ENCODE measurements at places on chromosomes 6 and 20.

DNA sequence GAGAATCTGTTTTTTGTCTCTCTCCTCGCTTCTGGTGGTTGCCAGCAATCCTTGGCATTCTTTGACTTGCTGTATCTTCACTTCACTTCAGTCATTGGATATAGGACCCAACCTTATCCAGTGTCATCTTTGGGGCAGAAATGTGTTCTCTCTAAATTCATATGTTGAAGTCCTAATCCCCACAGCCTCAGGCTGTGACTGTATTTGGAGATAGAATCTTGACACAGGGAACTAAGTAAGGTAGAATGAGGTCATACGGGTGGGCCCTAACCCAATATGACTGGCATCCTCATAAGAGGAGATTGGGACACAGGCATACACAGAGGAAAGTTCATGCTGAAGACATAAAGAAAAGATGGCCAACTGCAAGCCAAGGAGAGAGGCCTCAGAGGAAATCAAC, 51.9 kb upstream of the TPD52L1 start:
- DNase-seq = no peak

DNA sequence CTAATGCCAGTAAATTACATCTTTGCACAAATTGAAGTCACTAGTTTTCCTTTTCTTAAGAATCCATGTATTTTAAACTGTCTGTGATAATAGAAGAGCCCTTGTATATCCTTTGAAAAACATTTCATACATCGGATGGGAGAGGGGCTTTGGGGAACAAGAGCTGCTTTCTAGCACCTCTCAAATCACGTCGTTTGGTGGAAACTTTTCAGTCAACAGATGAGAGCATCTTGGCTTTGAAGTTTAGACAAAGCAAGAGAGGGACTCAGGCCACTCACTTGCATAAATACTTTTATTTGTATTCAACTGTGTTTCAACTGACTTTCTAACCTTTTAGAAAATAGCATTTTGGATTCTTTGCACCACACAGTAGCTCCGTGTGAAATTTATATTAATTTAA, 502.3 kb upstream of the IMPG1 start:
- no peak for DNase-seq

GRCh38 chr6:2448826-2449571, 203.6 kb upstream of the GMDS start:
- DNase-seq = peak; percentile 89

- no peak for DNase-seq
These were observed 395.9 kb downstream of the SAMD5 start for GRCh38 chr6:147904416-147904815.

DNA sequence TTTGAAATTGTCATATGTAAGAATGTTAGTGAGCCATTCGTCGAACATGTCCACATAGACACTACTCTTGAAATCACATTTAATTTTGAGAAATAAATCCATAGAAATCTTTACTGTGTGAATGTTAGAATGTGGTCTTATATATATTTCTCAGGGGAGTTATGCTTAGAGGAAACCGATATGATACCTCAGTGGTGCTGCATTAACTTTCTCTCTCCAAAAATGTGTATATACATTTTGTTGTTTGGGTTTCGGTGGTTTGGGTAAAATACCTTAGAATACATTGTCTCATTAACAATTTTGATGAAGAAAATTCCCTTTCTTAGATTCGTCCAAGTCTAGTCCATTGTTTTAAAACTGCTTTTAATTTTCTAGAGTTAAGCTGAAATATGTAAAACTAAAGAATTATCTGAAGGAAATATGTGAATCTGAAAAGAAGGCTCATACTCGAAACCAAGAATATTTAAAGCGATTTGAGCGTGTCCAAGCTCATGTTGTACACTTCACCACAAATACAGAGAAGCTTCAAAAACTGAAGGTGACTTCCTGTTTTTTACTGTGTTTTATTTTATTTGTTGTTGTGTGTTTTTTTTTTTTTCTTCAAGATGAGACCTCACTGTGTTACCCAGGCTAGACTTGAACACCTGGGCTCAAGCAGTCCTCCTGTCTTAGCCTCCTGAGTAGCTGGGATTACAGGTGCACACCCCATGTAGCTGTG, 10.3 kb downstream of the KIZ start:
- DNase-seq = no peak

DNA sequence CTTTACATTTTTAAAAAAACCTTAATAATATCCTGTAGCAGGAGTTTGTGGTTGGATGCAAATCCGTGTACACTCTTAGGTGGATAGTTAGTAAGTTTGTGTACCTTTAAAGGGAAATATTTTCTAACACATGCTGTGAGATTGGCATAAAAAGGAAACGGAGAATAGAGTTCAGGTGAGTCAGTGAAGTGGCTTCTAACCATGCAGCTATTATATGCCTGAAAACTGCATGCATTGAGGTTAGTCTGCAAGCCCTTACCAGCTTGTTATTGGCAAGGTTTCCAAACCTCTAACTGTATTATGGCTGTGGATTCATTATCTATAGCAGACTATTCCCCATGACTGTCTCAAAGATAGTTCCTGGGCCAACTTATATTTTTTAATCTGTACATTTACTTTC, 420.6 kb upstream of the MMS22L start:
- DNase-seq = no peak

DNA sequence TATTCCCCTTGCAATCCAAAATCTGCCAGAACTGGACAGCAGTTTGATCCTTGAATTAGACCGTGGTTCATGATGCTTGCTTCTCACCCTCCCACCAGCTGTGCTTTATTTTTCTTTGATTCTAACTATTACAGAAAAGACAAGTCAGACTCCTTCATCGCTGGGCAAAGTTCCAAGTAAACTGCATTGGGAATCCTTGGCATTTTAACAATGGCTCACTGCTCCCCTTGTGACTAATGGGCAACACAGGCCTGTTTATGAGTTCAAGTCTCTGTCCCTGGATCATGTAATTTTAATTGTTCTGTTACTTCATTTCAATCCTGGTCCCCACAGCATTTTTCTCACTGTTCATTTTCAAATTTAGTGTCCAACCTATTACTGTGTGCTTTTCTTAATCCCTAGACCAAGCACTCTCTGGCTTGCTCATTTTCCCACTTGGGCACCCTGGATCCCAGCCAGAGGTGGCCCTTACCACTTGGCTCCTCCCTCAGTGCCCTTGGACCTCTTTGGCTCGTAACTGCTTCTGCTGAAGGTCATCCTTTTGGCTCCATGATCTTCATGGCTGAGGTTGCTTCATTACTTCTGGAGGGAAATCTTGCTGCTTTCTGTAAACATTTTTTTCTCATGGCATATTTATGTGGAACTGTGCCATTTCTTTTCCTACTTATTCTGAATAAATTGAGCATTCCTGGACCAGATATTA, 32.8 kb downstream of the PSMB9 start:
- DNase-seq = peak; percentile 90

GRCh38 chr6:106666282-106667021, 37.1 kb downstream of the QRSL1 start:
- no peak for DNase-seq

- no peak for DNase-seq
These were observed 7.9 kb downstream of the ADGRB3 start for GRCh38 chr6:68642977-68643376.

GRCh38 chr20:32521780-32522525, 63.2 kb downstream of the NOL4L start:
- peak; percentile 42 for DNase-seq

DNA sequence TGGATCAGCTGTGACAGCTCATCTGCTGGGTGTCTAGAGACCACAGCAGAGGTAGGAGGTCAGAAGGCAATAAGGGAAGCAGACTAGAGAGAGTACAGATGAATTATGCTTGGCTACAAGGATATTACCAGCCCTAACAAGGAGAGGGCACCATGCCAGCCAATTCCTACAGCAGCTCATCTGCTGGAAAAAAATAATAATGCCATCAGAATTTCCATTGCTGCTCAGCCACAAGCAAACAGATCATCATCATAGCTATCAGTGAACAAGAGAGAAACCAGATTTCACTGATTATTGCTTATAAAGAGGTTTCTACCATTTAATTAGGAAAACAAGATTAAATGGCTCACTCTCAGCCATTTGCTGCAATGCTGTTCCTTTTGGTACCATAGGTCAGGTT, 66.5 kb downstream of the PSMG4 start:
- peak; percentile 72 for DNase-seq

- no peak for DNase-seq
These were observed 795 bp downstream of the MMP24OS start for GRCh38 chr20:35277127-35277526.

DNA sequence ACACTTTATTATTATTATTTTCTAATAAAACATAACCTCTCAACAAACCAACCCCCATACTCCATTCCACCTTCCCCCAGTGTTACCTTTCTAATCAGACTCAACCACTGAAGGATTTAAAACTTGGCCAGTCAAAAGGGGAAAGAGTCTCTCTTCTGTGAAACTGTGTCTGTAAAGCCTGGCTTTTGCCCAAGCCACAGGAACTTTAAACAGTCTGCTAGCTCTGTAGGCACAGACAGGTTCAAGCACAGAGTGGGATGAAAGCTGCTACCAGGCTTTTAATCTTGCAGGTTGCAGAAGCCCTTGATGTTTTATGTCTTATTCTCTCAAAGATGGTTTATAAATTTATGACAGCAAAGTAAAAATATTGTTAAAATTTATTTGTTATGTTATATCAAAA, 585.7 kb downstream of the TENT5A start:
- DNase-seq = peak; percentile 29

DNA sequence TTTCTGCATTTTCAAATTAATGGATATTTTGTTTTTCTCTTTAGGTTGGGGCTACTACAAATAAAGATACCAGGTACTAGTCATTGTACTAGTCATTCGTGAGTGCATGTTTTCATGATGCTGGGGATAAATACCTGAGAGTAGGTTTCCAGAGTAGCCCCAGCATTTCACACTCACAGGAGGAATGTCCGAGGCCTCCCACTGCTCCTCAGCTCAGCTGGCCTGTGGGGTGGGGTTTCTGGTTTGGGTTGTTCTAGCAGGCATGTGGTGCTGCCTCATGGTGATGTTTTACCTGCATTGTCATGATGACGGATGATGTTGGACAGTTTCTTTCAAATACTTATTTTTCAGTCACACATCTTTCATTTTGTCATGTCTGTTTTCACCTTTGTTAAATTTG, 144.5 kb downstream of the SMOC2 start:
- DNase-seq = no peak

DNA sequence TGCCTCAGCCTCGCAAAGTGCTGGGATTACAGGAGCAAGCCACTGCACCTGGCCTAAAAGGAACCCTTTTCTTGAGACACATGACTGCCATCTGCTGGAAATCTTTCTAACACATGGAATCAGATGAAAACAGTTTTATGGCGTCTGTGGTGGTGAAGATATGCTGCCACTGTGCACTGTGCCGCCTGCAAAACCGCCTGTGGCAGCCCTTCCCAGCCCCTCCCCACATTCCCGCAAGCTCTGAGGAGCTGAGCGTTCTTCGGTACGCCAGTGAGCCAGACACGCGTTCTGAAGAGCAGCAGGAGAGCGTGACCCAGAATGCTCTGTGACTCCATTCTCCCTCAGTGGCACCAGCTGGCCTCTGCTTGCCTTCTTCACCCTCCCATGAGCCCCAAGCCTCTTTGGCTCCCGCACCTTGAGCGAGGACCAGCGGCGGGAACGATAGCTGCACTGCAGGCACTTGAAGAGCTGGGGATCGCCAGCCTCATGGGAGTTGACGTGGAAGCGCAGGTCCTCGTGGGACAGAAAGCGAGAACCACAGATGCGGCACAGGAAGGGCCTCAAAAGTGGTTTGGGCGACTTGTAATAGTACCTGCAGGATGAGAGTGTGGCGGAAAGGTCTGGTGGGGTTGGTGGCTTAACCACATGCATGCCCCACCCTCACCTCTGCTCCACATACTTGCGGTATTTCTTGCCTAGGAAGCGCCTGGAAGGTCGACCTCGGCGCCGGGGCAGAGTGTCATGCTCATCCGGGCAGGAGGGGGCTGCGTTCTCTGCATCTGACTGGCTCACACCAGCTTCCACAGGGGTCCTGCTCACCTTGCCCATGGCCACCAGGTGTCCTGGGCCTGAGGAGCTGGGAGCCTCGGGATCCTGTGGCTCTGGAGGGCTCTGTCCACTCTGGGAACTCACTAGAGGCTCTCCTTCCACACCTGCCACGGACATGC, 8.7 kb downstream of the ZNF335 start:
- DNase-seq = peak; percentile 59

DNA sequence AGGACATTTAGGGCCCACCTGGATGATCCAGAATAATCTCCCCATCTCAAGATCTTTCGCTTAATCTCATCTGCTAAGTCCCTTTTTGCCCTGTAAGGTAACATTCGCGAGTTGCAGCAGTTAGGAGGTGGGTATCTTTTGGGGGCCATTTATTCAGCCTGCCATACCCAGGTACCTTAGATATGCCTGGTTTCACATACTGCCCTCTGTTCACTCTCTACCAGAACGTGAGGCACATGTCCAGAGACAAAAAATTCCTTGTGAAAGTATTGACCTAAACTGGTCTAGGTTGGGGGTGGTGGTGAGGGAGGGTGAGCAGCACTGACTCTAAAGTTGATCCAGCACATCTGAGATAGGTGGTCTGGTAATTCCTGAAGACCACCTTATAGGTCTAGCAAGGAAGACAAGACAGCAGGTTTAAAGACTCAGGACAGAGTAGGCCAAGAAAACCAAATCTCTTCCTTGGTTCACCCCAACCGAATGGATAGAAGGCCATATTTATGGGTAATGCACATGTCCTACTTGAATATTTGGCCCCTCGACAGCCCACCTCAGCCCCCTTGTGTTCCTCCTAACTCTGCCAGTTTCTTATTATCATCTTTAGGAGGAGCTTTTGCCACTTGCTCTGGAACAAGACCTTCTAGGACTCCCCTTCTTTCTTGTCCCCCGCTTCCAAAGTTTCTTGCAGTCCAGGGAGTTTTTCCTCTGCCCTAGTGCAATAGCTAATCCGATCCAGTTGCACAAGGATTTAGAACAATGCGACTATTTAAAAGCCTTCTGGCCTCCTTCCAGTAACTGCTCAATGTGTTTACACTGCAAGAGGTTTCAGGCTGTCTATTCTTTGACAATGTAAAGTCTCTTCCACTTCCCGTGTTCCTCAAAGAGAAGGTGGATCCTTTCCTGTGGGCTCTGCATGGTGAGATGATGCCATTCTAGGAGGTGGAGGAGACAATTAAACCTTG, 213.0 kb upstream of the LAMP5 start:
- DNase-seq = peak; percentile 61

DNA sequence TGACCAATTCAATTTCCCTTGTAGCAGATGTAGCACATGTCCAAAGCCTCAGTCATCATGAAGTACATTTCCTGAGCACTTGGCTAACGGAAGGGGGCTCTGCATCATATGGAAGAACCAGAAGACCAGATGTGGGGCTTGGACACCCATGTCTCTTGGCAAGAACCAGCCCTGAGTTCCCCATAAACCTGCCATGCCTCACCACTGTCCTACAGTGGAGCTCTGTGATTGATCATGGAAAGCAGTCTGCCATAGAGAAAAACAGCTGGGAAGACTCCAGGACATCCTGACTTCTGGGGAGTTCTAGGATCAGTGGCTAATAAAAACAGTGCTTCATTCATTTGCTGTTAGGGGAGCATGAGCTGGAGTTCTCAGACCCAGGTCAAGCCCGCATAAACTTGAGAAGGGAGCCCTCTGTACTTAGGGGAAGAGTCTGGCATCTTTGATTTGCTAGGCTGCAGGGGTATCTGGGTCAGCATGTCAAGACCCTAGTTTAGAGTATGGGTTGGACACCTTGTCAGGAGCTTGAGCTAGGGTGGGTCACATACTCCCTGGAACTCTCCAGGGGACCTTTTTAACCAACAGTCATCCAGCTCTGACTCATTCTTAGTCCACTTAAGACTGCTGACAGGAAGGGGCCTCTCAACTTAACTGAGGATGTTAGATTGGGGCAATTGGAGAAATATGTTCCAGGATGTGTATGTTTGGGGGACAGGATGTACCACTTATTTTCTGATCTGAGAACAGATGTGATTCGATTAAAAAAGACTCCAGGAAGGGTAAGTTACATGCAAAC, 26.3 kb upstream of the TRAM2 start:
- DNase-seq = peak; percentile 92
